ENCODE measurements at places on chromosomes 6 and 20.

GRCh38 chr6:99064834-99065233 lies 117.1 kb upstream of the FBXL4 start:
- no peak for DNase-seq

DNA sequence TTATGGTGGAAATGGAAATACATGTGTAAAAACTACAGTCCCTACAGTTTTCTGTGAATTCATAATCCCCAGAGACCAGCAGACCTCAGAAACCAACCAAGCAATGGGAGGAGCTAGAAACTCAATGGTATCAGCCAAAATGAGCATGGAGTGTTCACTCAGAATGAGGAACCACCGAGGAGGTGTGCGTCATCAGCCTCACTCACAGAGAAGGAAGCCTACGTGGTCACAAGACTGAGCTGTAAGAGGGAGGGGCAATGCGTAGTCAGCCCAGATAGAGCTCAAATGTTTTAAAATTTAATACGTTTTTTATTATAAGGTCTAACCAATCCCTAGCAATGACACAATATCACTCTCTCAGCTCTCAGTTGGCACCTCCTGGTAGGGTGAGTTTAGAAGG lies 17.4 kb downstream of the MYLK4 start:
- no peak for DNase-seq

DNA sequence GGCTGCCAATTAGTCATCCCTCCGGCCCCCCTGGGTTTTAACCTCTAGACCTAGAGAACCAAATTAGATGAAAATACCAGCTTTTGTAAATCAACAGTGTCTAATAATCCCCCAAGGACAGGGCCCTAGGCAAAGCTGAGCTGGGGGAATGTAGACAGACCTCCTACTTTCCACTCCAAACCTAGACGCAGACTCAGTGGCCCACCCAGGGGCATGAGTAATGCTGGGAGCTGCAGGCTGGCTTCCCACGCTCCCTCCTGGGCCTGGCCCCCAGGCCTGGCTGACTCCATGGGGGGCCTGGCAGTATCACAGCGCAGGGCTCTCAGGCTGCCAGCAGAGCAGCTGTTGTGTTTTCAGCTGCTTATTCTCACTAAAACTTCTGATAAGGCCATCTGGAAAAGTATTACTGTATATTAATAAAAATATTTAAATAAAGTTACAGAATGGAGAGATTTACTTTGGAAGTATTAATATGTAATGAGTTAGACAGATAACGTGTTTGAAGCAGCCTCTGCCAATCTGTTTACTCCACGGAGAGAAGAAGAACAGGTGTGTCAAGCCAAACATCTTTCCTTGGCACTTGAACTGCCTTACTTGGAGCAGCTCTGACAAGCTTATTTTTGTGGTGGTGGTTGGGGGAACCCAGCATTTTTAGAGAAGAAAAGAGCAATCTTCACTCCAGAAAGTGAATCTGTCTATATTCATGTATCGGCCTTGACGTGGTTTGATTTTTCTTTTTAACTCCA lies 144.0 kb upstream of the AGPAT4 start:
- DNase-seq: peak; percentile 90

DNA sequence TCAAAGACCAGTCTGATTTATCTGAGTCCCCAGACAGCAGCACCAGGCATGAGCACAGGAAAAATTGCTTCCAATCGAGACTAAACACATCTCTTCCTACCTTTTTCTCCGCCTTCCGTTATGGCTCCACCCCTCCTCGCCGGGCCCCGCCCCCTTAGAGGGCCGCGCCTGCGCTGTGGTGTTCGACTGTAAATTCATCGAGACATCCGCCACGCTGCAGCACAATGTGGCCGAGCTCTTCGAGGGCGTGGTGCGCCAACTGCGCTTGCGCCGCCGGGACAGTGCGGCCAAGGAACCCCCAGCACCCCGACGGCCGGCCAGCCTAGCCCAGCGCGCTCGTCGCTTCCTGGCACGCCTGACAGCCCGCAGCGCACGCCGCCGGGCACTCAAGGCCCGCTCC lies 8.9 kb downstream of the REM1 start:
- no peak for DNase-seq

- DNase-seq: no peak
These were observed 18.1 kb downstream of the ADGRB3 start for GRCh38 chr6:68653074-68653705.

- DNase-seq: no peak
These were observed 139.1 kb downstream of the ARID1B start for GRCh38 chr6:156916130-156916801.

DNA sequence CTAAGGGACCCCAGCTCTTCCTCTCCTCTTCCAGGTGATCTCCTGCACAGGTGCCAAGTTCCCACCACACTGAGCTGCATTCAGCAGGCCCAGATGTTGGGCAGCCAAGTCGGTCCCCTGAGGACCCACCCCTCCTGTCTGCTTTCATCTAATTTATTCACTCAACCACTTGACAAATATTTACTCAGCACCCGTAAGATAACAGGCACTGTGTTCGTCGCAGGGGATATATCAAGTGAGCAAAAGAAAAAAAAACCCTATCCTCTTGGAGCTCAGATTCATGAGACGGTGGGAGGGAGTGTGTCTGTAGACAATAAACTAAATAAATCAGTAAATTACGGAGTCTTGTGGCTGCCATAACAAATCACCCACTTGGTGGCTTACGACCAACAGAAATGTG lies 143.6 kb downstream of the MRPL14 start:
- DNase-seq: no peak

All from ELF-1 (cell line).